Activated T-helper 1 cell treated with Interleukin-2 at 50 U/mL for 16 hours (primary cell): ENCODE measurements at places on chromosomes 2 and 18.

- no peak for DNase-seq
Measured at GRCh38 chr2:46388881-46389280, 90.5 kb upstream of the TMEM247 start.

DNA sequence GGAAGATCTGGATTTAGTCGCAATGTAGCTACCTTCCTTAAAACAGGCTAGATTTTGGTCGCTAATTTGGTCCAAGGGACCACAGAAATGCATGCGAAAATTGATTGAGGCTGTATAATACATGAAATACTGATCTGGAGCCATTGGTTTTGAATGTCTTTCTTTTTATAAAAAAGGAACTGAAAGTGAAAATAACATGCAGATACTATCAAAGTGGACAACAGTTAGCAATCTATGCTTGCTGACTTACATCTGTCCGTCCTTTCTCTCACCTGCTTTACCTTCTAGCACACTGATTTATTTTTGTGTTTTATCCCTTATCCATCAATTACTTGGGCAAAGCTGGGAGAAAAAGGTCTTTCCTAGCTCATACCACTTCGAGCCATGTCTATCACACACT is 1459.8 kb upstream of the ACVR2A start:
- no peak for DNase-seq

DNA sequence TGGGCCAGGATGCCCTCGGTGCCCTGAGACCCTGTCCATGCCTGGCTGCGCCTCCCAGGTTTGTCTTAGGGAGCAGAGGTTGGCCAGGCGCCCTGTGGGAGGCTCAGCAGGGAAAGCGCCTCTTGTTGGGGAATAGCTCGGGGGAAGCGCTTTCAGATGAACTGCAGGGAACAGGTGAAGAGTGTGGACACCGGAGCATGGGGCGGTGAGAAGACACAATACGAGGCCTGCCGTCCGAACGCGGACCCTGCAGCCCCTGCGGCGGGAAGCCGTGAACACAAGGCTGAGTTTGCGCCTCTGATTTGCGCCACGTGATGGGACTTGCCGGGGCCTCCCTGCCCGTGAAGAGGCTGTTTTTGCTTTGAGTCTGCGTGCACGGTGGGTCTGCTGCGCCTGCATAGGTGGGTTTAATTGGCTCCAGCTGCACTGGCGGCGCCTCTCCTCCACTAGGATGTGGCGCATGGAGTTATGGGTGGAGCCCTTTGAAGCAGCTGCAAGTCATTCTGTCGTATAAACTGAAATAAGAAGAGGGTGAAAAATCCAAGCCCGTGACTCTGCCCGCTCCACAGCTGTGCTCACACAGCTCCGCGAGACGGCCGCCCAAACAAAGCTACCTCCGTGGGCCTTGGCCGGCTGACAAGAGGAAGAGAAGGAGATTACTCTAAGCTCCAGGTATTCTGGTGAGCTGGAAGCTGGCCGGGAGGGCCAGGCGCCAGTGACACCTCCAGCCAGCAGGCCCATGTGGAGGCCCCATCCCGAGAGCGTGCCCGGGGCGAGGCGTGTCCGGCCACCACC is 103.5 kb upstream of the CTDP1 start:
- no peak for DNase-seq

DNA sequence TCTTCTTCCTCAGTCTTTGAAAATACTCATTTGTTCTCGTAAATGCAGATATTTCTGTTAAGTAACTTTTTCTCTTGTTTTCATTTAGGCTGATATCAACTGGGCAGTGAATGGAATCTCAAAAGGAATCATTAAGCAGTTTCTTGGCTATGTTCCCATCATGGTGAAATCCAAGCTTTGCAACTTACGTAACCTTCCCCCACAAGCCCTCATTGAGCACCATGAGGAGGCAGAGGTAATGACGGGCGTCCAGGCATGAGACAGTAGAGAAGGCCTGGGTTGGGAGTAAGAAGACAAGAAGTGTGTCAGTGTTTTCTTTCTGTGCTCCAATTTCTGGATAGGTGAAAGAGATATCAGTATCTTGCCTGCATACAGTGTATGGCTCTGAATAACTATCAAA is 5.1 kb downstream of the POLR1B start:
- DNase-seq, result no peak

DNA sequence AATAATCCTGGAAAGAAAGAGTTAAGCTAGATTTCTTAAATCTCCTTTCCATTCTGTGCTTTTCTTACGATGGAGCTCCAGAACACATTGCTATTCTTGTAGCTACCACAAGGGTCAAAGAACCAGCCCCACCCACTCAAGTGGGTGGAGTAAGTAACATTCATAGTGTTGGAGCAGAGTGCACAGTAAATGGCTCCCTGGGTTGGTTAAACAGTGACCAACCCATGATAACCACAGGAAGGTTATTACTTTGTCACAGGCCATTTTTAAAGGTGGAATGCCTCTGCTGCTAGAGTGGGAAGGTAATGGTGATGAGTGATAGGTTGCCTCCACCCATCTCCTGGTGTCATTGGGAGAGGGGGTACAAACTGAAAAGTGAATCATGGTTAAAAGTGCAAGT is 13.9 kb downstream of the ARPC2 start:
- no peak for DNase-seq

DNA sequence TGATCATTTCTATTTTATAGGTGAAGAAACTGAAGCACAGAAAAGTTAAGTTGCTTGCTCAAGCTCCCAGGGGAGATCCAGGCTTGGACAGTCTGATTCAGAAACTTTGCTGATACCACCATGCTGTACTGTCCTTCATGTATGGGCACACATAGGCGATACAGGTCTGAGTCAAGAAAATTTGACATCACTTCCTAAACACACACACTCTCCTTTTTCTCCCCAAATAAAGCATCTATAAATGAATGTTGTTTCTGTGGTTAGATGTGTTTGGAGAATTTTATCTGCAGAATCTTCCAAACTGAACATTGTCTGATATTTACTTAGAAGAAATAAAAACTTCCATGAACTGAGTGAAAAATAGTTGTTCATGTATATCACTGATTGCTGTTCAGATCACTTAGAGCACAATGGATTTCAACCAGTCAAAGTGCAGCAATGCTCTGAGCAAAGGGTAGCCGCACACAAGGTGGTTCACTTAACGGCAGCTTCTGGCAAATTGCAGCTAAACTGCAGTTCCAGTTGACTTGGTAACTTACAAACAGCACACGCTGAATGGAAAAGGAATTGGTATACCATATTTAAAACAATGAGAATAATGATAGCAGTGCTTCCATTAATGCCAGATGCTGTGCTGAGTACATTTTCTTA is 10.0 kb upstream of the AGFG1 start:
- no peak for DNase-seq

- no peak for DNase-seq
Measured at GRCh38 chr2:175205523-175205922, 24.0 kb upstream of the ATP5MC3 start.

DNA sequence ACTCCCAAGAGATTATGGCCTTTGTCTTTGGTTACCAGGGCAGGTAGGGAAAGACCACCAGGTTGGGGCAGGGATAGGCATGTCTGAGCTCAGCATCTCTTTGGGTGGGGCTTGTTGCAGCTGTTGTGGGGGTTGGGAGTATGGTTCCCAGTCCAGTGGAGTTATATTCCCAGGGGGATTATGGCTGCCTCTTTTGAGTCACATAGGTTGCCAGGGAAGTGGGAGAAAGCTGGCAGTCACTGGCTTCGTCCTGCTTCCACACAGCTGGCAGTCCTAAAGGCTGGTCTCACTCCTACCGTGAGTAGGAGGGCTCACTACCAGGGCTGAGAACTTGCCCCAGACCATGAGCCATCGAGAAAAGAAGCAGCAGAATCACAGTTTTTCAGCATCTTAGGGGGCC is 79.1 kb downstream of the LYPD6 start:
- no peak for DNase-seq

- DNase-seq, result no peak
Measured at GRCh38 chr2:226796840-226797288, 2.8 kb downstream of the IRS1 start.
